RKO (cell line): ENCODE measurements at places on chromosomes 12 and 14.
A peak's percentile ranks its signal among the peaks of the same experiment; 100 is the strongest.

- peak; percentile 76 for DNase-seq
These were observed at the start of gene ELK3 for GRCh38 chr12:96193725-96194575. ELK3 (plus strand) TSS chr12:96194375.

GRCh38 chr14:103630364-103631108 lies 1.5 kb downstream of the KLC1 start:
- DNase-seq: peak; percentile 39

- no peak for DNase-seq
These were observed 39.5 kb downstream of the BEGAIN start for GRCh38 chr14:100547633-100548294.

DNA sequence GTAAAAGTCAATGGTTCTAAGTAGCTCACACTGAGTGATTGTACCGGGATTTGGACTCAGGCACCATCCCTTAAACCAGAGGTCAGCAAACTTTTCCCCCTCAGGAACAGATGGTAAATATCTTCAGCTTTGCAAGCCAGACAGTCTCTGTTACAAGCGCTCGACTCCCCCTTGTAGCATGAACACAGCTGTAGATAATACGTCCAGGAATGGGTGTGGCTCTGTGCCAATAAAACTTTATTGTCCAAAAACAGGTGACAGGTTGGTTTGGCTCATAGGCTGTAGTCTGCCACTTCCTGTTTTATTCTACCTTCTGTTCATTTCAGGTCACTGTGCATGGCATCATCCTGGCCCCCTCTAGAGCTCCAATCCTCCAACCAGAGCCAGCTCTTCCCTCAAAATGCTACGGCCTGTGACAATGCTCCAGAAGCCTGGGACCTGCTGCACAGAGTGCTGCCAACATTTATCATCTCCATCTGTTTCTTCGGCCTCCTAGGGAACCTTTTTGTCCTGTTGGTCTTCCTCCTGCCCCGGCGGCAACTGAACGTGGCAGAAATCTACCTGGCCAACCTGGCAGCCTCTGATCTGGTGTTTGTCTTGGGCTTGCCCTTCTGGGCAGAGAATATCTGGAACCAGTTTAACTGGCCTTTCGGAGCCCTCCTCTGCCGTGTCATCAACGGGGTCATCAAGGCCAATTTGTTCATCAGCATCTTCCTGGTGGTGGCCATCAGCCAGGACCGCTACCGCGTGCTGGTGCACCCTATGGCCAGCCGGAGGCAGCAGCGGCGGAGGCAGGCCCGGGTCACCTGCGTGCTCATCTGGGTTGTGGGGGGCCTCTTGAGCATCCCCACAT lies 7.6 kb downstream of the BDKRB1 start:
- no peak for DNase-seq

DNA sequence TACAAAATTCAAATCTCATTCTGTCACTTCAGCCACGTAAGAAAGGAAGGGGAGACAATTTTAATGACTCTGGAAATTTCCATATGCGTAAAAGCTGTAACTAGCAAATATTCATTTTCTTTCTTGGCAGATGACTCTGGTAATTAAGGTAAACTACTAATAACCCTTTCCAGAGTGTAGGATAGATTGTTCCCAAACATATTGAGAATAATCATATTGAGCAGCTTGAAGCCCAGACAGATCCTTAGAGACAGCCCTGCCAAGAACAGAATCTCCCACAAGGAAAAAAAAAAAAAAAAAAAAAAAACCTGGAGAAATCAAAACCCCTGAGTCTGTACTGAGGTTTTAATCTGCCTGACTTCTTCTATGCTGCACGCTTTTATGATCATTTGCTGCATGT lies 163.6 kb upstream of the TMPO start:
- DNase-seq: no peak

- peak; percentile 89 for DNase-seq
These were observed 47.8 kb upstream of the RERG start for GRCh38 chr12:15268927-15269552.

DNA sequence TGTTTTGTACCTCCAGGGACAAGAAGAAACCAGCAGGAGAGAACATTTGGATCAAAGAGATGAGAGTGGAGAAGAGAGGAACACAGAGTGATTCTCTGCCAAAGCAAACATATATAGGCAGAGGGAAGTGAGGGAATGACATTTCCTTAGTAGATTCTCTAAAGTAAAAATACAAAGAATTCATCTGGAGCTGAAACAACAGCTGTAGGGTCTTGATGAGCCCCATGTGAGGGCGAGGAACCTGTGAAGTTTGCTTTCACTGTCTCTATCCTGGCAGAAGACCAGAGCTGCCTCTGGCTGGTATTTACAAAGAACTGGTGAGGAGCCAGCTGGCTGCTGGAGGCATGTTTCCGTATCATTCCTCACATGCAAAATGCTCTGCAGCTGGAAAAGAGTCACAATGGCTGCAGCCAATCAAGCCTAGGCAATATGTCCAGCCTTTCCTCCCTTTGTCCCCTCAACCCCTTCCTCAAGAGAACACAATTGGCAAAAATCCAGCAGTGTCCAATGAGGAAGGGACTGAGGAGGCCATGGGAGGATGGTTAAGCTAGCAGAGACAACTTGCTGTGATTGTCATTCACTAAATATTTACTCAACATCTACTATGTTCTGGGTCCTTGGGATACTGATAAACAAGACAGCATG lies 122.5 kb downstream of the PHLDA1 start:
- DNase-seq: no peak

- no peak for DNase-seq
These were observed 107.0 kb downstream of the PTPRO start for GRCh38 chr12:15429262-15429661.

- DNase-seq: no peak
These were observed 73.6 kb downstream of the OSBPL8 start for GRCh38 chr12:76486011-76486410.

- DNase-seq: no peak
These were observed 63.0 kb downstream of the NCOR2 start for GRCh38 chr12:124504273-124505000.

- DNase-seq: no peak
These were observed at the start of gene GZMH for GRCh38 chr14:24609655-24610344. GZMH (minus strand) TSS chr14:24609685; CDS start chr14:24609613, 72 bp downstream.

GRCh38 chr14:97602438-97603117 lies 805.4 kb downstream of the VRK1 start:
- no peak for DNase-seq
